Esophagus mucosa (tissue), 1 donor: ENCODE measurements at places on chromosomes 2 and 18.

- ATAC-seq = peak; percentile 78
These were observed 94.3 kb downstream of the CDCA7 start for GRCh38 chr2:173448938-173449471.

DNA sequence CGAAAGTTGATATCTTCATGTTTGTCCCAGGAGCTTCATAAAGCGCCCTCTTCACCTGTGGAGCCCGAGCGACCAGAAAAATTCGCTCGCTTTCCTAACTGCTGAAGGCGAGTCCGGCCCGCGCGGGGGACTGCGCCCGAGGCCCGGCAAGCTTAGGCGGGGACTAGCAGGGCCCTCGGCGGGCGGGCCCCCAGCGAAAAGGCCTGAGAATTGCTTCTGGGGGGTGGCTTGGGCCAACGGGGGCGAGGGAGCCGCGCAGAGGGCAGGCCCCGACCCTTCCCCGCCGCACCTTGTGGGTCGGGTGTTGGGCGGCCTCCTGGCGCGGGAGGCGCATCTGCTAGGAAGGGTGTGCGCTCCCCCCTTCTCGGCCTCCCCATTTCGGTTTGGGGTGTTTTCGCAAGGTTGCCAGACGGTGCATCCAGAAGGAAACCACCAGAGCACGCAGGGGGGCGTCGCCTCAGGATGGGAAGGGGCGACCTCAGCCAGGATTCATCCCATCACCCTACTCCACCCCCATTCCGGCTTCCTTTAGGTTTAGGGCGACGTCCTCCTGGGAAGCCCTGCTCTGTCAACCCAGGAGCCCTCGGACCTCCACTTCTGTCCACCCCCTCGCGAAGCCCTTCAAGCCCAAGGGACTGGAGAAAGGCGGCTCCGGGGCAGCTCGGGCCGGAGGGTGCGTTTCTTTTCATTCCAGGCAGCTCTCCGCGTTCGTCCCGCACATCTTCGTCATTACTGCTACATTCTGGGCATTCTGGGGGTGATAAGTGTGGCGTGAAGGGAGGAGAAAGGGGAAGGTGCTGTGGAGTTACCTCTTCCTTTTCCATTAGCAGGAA is 9.1 kb downstream of the SP9 start:
- no peak for ATAC-seq

DNA sequence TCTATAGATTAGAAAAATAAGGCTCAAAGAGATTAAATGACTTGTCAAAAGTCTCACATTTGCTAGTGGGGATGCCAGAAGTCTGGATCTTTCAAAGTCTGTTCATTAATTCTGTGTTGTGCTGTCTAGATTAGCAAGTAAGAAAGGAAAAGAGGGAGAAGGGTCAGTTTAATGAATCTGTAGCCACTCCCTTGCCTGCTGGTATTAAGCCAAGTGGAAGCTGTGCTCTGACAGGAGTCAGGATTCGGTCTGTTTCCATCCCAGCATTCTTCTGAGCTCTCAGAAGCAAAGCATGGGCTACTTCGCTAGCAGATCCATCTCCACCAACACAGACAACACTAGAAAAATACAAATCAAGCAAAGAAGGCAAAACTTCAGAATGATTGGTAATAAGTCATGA is 98.5 kb downstream of the CERKL start:
- ATAC-seq = no peak

- ATAC-seq = peak; percentile 84
These were observed 149.9 kb downstream of the RBM43 start for GRCh38 chr2:151111599-151112278.

GRCh38 chr2:97653473-97653872 is 7.6 kb downstream of the COX5B start:
- ATAC-seq = no peak

GRCh38 chr2:236976266-236977062 is 109.2 kb upstream of the COPS8 start:
- no peak for ATAC-seq

- peak; percentile 84 for ATAC-seq
These were observed 150.4 kb upstream of the SLC1A4 start for GRCh38 chr2:64838817-64839216.

GRCh38 chr2:68463287-68463877 is 3.7 kb downstream of the FBXO48 start:
- ATAC-seq = no peak

- ATAC-seq = no peak
These were observed 128.7 kb upstream of the L3MBTL4 start for GRCh38 chr18:6543330-6543908.

DNA sequence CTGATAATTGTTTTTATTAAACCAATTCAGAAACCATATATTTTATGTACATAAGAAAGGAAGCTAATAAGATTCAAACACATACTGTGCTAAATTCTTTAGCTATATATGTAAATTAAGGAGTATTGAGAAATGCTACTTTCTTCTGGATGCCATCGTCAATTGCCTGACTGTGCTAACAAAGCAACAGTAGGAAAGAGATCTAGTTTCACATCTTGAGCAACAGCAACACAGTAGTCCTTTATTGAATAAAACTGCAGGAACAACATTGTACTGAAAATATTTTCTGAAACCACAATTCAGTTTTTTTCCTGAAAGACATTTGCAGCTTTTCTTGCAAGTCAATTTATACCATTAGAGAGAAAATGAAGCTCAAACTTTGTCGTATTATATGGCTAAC is 1404.9 kb upstream of the SLC39A10 start:
- ATAC-seq = no peak

DNA sequence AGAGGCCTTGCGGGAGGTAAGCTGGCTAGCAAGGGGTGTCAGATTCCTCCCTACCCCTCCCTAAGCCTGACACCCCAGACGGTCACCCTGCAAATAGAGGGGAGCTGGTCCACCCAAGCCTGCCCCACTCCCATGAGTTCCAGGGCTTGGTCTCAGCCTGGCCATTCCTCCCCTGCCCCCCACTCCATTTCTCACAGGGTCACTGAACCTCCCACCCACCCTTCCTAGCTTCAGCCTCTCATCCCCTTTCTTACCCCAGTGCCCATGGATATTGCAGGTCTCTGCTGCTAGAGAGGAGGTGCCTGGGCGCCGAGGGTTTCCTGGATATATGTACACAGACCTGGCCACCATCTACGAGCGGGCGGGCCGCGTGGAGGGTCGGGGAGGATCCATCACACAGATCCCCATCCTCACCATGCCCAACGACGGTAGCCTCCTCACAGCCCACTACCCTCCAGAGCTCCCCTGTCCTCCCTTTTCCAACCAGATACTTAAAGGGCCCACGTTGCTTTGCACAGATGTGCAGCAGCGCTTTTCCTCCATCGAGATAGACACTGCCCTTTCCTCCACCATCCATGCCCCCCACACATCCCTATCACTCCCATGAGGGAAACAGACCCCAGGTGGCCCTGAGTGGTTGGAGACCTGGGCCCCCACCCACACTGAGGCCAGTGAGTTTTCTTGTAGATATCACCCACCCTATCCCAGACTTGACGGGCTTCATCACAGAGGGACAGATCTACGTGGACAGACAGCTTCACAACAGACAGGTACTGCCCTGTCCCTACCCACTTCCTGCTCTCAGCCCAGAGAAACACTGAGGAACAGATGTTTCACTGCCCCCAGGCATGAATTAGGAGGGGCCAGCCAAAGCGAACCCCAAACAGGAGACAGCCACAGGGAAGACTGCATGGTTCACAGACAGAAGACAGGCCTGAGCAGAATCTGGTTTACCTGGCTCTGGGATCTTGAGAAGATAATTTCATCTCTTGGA is 15.2 kb upstream of the ANKRD53 start:
- no peak for ATAC-seq

DNA sequence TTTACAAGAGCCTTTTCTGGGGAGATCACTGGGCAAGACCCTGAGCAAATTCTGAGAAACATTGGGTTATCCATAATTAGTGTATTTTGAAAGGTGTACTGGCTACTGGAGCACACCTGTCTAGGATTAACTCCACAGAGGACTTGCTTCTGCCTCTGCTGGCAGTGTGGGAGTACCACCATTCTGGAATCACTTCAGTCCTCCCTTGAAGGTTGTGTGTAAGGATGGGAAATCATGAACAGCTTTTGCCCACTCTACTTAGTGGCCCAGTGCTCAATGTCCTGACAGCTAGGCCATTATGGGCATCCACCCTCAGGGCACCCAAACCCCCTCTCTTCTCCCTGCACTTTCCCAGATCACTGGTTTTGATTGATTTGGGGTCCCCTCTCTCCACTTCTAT is 8.1 kb upstream of the SANBR start:
- no peak for ATAC-seq

GRCh38 chr18:54209471-54210180 is 14.8 kb downstream of the MBD2 start:
- ATAC-seq = no peak

- ATAC-seq = no peak
These were observed 40.4 kb downstream of the FTCDNL1 start for GRCh38 chr2:199810422-199811171.

DNA sequence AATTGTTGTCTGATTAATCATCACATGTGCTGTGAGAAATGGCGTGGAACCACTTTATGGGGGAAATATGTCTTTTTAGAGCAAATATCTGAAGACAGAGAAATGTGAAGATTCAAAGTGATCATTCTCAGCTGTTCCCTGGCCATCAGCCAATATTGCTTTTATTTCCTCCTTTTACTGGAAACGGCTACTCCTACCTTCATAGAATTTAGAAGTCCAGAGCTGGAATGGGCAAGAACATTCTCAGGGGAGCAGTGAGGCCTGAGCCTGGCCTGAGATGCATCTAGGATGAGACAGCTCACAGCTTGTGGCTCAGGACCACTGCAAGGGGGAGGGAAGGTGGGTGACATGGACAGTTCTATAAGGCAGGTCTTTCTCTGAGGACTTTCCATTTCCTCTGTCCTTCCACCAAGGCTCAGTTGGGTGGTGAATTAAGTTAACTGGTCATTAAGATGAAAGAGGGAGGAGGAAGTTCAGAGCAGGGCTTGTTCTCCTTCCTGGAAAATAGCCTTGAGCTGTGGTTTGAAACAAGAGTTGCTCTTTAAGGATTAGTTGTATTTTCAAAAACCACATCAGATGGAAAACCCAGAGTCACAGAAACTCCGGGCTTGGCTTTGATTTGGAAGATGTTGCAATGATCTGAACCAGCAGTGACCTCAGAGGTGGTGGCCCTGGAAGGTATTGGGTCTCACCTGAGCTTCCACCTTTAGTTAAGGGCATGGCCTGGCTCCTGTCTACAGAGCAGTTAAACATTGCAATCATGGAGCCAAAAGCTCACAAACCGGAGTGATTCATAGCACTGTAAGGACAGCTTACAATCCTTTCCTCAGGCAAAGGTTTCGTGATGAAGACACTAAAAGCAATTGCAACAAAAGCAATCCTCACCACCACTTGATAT is 144.3 kb downstream of the VAPA start:
- ATAC-seq = peak; percentile 91

- no peak for ATAC-seq
These were observed 18.8 kb upstream of the FAM110C start for GRCh38 chr2:65121-65520.

DNA sequence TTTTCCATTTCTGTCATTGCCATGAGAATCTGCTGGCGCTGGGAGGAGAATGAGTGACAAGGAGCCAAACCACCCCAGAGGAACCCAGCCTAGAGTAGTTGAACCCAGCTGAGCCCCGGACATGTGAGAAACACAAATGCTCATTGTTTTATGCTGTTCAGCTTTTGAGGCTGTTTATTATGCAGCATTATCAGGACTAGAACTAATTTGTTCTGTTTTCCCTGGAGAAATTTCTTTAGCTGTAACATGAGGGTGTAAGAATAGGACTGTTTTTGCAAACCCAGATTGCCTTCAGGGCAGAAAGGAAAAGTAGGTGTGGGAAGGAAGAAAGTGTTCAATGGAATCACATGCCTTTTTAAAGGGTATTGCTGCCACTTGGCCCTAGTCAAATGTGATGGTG is 28.5 kb upstream of the DOCK10 start:
- no peak for ATAC-seq

GRCh38 chr2:162520959-162521358 is 177.0 kb downstream of the GCA start:
- ATAC-seq = no peak

GRCh38 chr2:197136452-197136851 is 174.1 kb downstream of the ANKRD44 start:
- no peak for ATAC-seq

DNA sequence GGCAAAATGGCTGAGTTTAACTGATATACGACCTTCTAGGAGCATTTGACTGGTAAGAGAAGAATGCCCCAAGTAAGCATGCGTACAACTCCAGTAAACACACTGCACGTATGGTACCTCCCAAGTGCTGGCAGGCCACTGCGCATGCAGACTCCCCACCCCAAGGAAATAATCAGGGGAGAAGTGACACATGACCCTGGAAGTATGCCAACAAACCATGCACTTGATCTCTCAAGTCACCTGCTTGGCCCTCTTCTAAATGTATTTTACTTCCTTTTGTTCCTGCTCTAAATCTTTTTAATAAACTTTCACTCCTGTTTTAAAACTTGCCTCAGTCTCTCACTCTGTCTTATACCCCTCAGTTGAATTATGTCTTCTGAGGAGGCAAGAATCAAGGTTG is 129.8 kb upstream of the COL5A2 start:
- ATAC-seq = no peak

- no peak for ATAC-seq
These were observed 15.6 kb downstream of the PPP4R3B start for GRCh38 chr2:55601849-55602248.

- ATAC-seq = no peak
These were observed 336.6 kb downstream of the DSC3 start for GRCh38 chr18:30705943-30706342.

GRCh38 chr2:212416086-212416485 is 122.5 kb downstream of the ERBB4 start:
- ATAC-seq = no peak

DNA sequence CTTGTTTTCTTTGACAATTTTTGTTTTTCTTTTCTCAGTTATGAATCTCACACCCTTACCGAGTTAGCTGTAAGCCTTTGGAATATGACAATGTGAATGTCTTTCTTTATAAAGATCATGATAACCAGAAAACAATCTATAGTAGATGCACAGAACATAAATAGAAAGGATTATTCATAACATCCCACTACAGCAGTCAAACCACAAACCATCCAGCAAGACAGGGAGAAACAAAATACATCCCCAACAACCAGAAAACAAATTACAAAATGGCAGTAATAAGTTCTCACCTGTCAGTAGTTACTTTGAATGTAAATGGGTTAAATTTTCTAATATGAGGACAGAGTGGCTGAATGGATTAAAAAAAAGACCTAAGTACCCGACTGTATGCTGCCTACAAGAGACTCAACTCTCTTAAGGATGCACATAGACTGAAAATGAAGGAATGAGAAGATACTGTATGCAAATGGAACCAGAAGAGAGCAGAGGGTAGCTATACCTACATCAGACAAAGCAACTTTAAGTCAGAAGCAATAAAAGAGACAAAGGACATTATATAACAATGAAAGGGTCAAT is 124.6 kb downstream of the ZNF532 start:
- no peak for ATAC-seq

GRCh38 chr2:8090748-8091700 is 590.8 kb upstream of the ID2 start:
- ATAC-seq = peak; percentile 100
